ENCODE measurements at places on chromosomes 3 and 15. TPM values are rescaled to one million over a fixed set of nuclear protein-coding genes. Genes with fewer than 3 reads are reported as not detected.
A peak's percentile ranks its signal among the peaks of the same experiment; 100 is the strongest.

DNA sequence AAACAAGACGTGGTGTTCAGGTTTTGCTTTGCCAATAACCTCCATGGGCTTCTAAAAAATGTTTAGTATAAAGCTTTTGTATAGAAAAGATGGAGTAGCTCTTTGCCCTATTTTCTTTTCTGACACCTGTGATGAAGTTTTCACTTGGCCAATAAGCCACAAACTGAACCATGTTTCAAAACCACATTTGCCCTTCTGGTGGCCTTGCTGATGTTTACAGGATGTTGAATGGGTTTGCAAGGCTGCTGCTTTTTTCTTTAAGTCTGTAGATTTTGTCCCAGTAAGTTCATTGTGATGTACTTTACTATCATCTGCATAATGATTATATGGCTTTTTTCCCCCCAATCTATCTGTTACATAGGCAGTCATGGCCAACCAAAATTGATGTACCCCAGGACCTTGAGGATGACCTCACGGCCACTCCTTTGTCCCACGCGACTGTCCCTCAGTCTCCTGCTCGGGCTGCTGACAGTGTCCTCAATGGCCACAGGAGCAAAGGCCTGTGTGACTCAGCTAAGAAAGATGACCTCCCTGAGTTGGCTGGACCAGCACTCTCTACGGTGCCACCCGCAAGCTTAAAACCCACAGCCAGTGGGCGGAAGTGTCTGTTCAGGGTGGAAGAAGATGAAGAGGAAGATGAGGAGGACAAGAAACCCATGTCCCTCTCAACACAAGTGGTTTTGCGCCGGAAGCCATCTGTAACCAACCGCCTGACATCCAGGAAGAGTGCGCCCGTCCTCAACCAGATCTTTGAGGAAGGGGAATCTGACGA, 60.8 kb downstream of the SNRK start:
- no peak for ATAC-seq

- no peak for ATAC-seq
These were observed 74.2 kb upstream of the BHLHE40 start for GRCh38 chr3:4904811-4905695.

NOX5 gene
- total RNA-seq, result 0.26 TPM

- ATAC-seq, result no peak
These were observed 157.2 kb downstream of the LRRC28 start for GRCh38 chr15:99408236-99409096.

GRCh38 chr15:60798821-60799220, 319.9 kb upstream of the ICE2 start:
- no peak for ATAC-seq

GPR171 gene
- total RNA-seq, result 5.7 TPM

CCRL2 gene
- 0.38 TPM for total RNA-seq

DNA sequence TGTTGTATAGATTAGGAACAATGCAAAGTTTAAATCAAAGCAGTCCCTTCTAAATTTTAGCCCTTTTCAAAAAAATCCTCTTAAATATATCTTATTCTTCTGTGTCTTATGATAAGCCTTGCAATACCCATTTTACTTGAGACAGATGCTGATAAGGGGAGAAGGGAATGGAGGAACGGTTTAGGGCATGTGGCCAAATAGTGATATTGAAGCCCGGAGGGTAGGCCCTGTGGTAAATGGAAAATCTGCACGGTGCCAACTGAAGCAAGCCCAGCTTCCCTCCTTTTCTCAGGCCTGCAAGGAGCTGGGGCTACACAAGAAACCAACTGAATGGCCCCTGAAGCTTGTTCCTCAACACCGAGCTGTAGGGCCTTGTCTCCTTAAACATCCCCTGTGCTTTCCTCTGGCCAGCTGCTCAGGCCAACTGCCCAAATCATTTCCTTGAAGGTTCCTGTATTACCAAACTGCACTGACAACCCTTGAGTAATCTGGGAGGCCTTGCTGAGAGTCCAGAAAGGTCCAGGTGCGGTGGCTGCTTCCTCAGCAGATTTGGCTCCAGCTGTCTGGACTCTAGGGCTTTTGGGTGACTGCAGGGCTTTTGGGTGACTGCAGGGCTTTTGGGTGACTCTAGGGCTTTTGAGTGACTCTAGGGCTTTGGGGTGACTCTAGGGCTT, 67.2 kb downstream of the NCEH1 start:
- ATAC-seq, result no peak

DNA sequence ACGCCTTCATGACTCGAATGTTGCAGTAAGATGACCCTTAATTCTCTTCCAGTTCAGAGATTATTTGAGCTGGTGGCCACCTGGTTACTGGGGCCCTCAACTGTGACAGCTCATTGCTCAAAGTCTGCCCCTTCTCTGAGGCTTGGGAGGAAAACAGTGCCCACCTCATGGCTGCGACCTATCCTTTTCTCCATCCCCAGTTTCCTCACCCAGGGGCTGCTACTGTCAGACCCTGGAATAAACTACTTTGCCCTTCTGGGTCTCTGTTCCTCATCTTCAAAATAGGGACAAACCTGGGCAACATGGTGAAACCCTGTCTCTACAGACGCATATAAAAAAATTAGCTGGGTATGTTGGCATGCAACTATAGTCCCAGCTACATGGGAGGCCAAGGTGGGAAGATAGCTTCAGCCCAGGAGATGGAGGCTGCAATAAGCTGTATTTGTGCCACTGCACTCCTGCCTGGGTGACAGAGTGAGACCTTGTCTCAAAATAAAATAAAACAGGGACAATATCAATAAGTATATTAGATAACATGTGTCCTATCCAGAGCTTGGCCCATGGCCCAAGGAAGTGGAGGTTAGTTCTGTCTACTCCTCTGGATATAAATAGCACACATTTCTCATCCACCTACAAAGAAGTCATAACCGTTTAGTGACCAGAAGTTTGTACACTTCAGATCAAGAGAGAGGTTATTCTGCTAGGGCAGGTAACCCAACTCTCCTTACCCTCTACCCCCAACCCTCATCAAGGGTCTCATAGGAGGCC, 2.2 kb upstream of the RASL12 start:
- no peak for ATAC-seq

DNA sequence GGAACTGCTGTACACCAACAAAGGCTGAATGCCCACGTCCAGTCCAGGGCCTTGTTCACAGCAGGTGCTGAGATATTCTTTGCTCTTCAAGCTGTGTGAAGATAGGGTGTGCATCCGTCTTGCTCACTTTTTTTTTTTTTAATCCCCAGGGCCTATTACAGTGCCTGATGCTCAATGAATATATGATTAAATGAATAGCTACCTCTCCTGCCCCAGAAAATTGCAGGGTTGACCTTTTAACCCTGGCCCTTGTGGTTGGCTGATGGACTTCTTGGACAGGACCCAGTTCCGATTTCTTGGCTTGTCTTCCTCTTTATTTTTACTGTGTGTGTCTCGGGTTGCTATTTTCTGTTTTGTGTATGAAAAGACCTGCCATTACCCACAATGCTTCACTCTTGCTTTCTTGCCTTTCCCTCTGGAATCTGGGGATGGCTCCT, 2.9 kb upstream of the FYTTD1 start:
- ATAC-seq, result no peak

DNA sequence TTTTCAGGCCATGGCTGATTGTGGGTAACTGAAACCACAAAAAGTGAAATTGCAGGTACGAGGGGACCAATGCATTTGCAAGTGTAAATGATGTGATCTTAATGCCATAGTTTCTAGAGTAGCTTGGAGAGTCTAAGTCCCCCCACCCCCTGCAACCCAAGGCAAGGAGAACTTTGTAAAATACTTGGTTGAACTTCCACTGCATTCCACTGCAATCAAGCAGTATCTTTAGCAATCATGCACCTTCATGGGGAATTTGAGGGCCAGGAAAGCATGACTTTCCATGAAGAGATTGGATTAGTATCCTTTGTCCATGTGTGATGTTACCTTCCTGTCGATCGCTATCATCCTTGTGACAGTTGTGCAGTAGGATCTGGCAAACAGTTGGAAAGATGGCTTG, 11.4 kb upstream of the CYP8B1 start:
- no peak for ATAC-seq

GRCh38 chr15:46127361-46127874, 492.6 kb downstream of the SQOR start:
- ATAC-seq, result peak; percentile 54

DNA sequence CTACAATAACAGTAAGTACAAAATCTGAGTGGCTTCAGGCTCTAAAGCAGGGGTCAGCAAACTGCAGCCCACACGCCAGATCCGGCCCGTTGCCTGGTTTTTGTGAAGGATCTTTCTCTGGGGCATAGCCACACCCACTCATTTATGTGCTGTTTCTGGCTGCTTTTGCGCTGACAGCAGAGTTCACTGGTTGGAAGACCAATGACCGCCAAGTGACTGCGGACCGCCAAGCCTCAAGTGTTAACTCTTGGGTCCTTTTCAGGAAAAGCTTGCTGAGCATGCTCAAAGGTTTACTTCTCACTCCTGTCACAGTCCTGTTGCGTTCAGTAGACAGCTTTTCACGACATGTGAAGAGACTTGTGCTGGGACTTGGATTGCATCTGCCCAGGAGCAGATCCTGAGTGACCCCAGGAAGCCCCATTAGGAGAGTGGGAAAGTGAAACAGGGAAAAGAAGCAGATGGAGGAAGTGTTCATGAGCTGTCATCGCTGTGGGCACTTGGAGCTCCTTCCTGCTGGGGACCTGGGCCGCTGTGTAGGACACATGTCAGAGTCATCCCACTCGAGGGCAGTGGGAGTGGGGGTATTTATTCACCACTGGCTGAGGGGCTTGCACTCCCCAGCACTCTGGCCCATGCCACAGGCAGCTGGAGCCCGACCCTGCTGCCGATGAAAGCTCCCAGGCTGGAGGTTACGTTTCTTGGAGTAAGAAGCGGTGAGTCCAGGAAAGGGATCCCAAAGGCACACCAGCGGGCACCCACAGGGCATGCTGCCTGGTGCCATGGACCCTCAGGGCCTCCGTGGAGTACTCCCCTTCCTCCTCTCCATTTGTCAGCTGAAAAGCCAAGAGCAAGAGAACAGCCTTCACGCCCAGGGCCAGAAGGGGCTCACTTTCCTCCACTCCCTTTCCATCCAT, 249.1 kb downstream of the PLCL2 start:
- no peak for ATAC-seq

ALS2CL gene
- 1.9 TPM for total RNA-seq

LIPC gene
- total RNA-seq, result 0.47 TPM

- no peak for ATAC-seq
These were observed 304.0 kb downstream of the VPS13C start for GRCh38 chr15:61756071-61756820.

TIMP4 gene
- total RNA-seq, result 3.0 TPM

DNA sequence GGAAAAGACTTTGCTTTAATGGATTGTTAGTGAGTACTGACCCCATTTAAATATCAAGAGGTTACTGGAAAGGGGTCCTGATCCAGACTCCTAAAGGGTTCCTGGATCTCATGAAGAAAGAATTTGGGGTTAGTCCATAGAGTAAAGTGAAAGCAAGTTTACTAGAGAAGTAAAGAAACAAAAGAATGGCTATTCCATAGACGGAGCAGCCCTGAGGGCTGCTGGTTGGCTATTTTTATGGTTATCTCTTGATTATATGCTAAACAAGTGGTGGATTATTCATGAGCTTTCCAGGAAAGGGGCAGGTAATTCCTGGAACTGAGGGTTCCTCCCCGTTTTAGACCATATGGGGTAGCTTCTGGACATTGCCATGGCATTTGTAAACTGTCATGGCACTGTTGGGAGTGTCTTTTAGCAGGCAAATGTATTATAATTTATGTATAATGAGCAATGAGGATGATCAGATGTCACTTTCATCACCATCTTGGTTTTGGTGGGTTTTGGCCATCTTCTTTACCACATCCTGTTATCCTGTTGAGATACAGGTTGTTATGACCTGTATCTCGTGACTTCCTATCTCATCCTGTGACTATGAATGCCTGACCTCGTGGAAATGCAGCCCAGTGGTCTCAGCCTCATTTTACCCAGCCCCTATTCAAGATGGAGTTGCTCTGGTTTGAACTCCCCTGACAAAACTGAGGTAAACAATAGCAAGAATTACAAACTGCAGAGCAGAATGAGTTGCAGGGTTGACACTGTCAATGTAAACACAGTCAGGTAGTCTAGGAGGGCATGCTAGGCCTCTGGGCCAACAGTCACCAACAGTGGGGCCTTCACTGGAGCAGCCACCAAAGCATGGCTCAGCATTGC, 10.3 kb upstream of the GPR160 start:
- ATAC-seq, result no peak

SSUH2 gene
- total RNA-seq, result 0.36 TPM

DNA sequence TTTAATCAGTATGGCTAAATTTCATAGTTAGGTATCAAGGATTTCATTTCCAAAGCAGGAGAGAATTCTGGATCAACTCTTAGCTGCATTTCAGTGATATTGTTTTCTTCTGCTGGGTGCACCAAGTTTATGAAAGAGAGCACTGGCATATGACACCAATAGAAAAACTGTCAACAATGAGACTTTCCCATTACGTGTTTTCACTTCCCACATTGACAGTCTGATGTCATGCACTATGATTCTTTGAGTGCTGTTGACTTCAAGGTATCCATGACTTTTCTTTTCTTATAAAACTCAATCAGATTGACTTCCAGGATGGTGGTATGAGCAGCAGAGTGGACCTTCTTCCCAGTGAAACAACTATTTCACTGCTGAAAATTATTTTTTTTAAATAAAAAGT, 476.1 kb downstream of the EDEM1 start:
- no peak for ATAC-seq

POPDC2 gene
- total RNA-seq, result 3.3 TPM

LRTM1 gene
- total RNA-seq, result 0.38 TPM

GRCh38 chr15:71511796-71512681, 298.3 kb upstream of the NR2E3 start:
- ATAC-seq, result peak; percentile 32

DNA sequence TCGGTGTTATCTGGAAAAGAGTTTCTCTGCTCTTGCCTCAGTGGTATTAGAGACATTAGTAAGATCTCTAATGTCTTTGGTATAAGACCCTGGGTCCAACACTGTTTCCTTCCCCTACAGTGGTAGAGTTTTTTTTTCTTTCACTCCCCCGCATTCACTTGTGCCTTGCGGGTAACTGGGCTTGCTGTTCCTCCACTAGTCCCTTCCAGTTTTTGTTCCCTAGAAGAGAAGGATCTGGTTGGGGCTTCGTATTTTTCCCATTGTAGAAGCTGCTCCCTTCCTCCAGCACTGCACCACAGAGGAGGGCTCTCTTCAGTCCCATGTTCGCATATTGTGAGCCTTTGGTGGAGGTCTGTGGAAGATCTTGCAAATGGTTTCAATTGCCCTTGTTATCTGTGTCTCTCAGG, 13.7 kb downstream of the CTDSPL2 start:
- no peak for ATAC-seq

ZMYND10 gene
- 0.49 TPM for total RNA-seq

GRCh38 chr3:29850641-29851040, 569.8 kb downstream of the RBMS3 start:
- ATAC-seq, result no peak

DNA sequence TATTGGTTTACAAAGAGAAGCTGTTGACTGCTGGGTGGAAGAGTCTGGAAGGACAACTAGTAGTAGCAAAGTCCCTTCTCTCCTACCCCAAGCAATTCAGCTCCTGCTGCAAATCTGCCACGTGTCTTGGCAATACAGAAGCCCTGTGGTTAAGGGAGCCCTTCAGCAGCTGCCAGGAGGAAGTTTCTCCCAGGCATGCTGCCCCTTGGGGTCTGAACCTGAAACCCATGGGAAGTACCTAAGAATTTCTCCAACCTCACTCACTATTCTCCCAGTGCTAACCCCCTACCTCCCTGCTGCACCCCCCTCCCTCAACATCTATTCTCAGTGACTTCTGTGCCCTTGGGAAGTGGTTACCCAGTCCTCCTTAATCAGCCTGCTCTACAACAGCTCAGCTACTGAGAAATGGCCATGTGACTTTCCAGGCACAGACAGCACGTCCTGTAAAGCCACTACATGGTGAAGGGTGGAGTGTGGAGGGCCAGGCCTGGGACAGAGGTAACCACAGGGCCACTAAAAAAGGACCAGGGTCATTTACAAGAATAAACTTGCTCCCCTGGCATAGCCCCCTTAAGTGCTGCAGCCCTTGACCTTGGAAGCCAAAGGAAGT, 316.6 kb downstream of the NTRK3 start:
- no peak for ATAC-seq

CELSR3 gene
- total RNA-seq, result 40.7 TPM

RYR3 gene
- 1.8 TPM for total RNA-seq
